ENCODE measurements at places on chromosomes 6 and 20.

- DNase-seq = peak; percentile 79
These were observed 70.8 kb upstream of the RIPOR2 start for GRCh38 chr6:25006565-25007001.

- no peak for DNase-seq
These were observed 18.8 kb downstream of the PLCB4 start for GRCh38 chr20:9087531-9088217.

GRCh38 chr6:149887343-149887742 is 10.6 kb downstream of the RAET1E start:
- peak; percentile 32 for DNase-seq

- peak; percentile 45 for DNase-seq
These were observed 945 bp downstream of the TENT5A start for GRCh38 chr6:81751388-81752083.

DNA sequence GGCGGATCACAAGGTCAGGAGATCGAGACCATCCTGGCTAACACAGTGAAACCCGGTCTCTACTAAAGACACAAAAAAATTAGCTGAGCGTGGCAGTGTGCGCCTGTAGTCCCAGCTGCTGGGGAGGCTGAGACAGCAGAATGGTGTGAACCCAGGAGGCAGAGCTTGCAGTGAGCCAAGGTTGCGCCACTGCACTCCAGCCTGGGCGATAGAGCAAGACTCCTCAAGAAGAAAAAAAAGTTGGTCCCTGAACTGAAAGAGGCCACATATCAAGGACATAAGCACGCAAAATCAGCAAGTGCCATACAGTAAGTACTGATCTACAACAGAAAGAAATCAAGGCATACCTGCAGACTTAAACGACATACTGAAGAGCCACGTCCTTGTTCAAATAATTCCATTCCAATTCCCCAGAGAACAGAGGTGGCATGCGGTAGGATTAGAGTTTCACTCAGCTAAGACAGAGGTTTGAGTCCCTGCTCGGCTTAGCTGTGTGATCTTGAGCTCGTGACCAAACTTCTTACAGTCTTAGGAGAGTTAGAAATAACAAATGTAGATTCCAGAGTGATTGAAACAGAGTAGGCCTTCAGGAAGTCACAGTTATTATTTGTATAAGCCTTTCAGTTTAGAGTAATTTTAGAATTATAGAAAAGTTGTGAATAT is 29.2 kb downstream of the B4GALT5 start:
- peak; percentile 59 for DNase-seq

DNA sequence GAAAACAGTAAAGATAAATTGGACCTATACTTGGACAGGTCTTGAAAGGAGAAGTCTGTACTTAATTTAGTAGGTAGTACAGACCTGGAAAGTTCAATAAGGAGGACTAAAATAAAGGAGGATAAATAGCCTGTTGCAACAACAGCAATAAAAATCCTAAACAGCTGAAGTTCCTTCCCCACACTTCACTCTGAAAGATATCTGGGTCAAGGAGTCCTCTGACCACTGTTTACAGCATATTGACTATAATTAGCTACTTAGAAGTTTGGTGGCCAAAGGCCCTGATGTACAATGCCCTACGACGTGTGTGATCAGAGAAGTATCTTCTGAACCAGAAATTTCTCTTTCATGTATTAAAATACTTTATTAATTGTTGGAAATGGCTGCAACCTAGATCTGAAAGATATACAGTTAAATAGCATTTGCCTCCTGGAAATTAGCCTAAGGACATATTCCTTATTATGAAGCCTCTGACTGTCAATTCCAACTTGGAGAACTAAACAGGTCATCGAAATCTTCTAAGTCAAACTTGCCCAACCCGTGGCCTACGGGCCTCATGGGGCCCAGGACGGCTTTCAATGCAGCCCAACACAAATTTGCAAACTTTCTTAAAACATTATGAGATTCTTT is 82.8 kb downstream of the KIF13A start:
- peak; percentile 20 for DNase-seq

- DNase-seq = no peak
These were observed 12.1 kb upstream of the EXOC2 start for GRCh38 chr6:705047-705446.

DNA sequence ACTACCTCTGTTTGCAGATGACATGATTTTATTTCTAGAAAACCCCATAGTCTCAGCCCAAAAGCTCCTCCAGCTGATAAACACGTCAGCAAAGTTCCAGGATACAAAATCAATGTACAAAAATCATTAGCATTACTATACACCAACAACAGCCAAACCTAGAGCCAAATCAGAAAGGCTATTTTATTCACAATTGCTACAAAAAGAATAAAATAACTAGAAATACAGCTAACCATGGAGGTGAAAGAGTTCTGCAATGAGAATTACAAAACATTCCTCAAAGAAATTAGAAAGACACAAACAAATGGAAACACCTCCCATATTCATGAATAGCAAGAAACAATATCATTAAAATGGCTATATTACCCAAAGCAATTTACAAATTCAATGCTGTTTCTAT is 65.6 kb upstream of the HTR1E start:
- no peak for DNase-seq

- DNase-seq = no peak
These were observed 15.0 kb upstream of the MAP1LC3A start for GRCh38 chr20:34543463-34544056.

DNA sequence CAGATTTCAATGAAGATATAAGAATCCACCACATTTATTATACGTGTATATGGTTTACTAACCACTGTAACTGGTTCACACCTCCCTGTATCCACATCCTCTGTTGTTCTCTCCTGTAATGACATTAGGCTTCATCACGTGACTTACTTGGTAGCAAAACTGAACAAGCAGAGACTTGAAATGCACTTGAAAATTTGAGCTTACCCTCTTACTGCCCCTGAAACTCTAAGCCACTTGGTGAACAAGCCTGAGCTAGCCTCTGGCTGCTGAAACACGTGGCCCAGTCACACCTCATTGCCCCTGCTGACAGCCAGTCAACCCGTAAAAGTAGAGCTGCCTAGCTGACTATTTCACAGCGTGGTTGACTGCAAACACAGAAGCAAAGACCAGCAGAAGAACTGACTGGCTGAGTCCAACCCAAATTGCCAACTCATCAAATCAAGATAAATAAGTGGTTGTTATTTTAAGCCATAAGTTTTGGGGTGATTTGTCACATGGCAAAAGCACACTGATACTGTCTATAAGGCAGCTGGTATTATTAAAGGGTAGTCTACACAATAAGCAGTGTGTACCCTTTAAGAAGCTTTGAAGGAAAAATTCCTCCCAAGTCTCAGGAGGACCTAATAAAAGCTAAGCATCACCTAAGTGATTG is 109.0 kb downstream of the RALGAPA2 start:
- DNase-seq = no peak

GRCh38 chr6:161882196-161882765 is 608.4 kb upstream of the AGPAT4 start:
- no peak for DNase-seq

GRCh38 chr6:170124150-170124549 is 166.7 kb downstream of the DLL1 start:
- no peak for DNase-seq

GRCh38 chr6:4023240-4023639 is 55.7 kb downstream of the FAM217A start:
- no peak for DNase-seq

- DNase-seq = peak; percentile 91
These were observed 146.9 kb upstream of the SGK1 start for GRCh38 chr6:134464690-134465411.

- DNase-seq = no peak
These were observed 440.1 kb downstream of the PTPRT start for GRCh38 chr20:42749556-42749955.

DNA sequence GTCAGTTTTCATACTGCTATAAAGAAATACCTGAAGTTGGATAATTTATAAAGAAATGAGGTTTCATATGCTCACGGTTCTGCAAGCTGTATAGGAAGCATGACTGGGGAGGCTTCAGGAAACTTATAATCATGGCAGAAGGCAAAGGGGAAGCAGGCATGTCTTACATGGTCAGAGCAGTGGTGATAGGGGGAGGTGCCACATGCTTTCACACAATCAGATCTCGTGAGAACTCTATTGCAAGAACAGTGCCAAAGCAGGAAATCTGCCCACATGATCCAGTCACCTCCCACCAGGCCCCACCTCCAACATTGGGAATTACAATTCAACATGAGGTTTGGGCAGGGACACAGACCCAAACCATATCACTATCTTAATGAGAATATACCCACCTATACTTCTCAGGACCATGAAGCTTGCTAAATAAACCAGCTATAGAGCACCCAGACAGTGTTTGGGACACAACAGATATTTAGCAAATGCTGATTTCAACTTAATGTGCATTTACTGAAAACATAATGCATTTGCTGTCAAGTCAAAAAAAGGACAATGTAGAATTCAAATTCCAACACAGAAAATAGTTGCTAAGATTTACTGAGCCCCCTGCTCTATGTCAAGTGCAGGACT is 63.8 kb downstream of the TNFRSF21 start:
- DNase-seq = no peak

- no peak for DNase-seq
These were observed 1607.2 kb downstream of the GRIK2 start for GRCh38 chr6:103000688-103001087.

GRCh38 chr20:6784210-6784631 is 16.7 kb downstream of the BMP2 start:
- no peak for DNase-seq

GRCh38 chr20:32610472-32611218 is 25.5 kb upstream of the NOL4L start:
- no peak for DNase-seq

GRCh38 chr6:53240139-53240538 is 91.5 kb upstream of the GCM1 start:
- no peak for DNase-seq

DNA sequence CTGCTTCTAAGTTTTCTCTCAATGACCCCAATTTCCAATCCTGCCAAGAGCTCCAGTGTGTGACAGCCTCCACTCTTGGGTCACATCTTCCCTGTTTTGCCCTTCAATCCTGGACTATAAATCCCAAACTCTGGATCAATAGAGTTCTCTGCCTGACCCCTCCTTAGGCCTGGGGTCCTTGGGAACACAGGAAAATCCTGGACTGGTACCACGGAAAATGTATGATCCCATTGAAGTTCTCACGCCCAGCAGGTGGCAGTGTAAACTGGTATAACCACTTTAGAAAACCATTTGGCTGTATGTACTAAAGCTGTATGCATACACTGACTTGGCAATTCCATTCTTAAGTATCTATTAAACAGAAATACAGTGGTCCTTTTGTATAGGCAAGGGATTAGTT is 98.0 kb downstream of the SNAP25 start:
- DNase-seq = no peak

DNA sequence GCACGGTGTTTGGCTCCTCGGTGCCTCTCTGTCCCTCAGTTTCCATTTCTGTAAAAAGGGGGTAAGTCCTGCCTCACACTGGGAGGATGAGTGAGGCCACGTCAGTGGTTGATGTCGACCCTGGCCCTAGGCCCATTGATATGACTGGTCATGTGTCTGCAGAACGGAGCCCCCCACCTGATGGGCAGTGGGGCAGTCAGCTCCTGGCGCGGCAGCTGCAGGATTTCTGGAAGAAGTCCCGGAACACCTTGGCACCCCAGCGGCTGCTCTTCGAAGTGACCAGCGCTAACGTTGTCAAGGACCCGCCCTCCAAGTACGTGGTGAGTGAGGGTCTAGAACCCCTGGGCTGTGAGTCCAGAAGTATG is 1.2 kb downstream of the SNX21 start:
- no peak for DNase-seq

GRCh38 chr6:498795-499231 is 107.3 kb downstream of the IRF4 start:
- DNase-seq = no peak

- DNase-seq = no peak
These were observed 137.0 kb upstream of the BMP2 start for GRCh38 chr20:6630514-6630913.
